ENCODE measurements at places on chromosomes 13 and 19.
A peak's percentile ranks its signal among the peaks of the same experiment; 100 is the strongest.

DNA sequence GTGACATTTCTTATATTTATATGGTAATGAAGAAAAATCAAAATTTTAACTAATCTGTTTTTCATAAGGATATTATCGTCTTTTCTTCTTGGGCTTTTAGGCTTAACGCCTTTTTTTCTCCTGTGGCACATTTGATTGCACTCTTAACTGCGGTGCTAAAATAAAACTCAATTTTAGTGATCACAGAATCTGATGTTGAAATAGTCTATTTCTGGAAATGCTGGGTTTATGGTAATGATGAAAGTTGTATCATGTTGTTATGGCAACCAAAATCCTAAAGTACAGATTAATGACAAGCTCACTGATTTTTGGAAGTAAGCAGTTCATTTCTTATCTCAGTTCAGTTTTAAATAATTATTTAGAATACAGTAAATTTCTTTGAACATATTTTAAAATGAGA, 85.3 kb downstream of the COG6 start:
- no peak for DNase-seq

- DNase-seq = no peak
Observed at GRCh38 chr19:45094137-45094536, 1.2 kb downstream of the PPP1R37 start.

DNA sequence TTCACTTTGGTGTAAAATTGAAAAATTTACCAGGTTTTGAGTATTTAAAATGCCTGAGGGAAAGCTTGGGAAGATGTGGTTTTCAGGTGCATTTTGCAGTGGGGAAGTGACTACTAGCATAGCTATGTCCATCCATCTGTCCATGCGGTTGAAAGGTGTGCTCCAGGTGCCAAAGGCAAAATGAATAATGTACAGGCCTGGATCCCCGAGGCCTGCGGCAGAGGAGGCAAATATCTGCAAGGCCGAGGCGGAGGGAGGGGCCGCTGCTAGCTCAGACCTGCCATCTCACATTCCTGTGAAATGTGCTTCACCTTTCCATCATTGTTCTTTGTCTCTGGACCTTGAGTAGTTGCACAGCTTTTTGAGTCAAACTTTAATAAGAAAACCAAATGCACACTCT, 65.5 kb downstream of the ERCC5 start:
- DNase-seq = no peak

- no peak for DNase-seq
Observed at GRCh38 chr13:109821103-109821502, 34.7 kb upstream of the IRS2 start.

GRCh38 chr19:3125900-3126524, 9.8 kb upstream of the GNA15 start:
- no peak for DNase-seq

- no peak for DNase-seq
Observed at GRCh38 chr13:19604306-19604705, 29.2 kb upstream of the MPHOSPH8 start.

DNA sequence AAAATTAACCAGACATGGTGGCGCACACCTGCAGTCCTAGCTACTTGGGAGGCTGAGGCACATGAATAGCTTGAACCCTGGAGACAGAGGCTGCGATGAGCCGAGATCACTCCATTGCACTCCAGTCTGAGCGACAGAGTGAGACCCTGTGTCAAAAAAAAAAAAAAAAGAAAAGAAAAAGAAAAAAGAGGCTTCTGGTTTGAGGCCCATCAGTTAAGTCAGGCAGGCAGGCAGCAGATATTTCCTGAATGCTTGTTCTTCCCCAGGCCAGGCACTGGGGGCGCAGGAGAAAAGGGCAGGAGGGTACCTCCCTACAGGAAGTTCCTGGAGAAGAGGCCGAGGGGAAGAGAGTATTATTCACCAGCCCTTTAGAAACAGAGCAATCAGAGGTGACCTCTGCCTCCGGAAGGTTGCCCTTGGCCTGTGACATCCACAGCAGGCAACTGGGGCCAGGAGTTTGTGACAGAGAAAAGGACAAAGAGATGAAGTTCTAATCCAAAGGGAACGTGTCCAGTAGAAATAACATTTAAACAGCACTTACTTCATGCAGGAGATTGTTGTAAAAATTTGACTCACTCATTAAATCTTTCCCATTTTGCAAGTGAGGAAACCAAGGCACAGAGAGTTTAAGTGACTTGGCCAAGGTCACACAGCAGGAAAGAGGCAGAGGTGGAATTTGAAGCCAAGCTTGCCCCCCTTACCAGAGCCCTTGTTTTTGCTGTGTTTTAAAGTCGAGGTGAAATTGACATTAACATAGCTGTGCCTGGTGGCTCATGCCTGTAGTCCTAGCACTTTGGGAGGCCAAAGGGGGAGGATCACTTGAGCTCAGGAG, 4.3 kb upstream of the RLN3 start:
- DNase-seq = no peak

DNA sequence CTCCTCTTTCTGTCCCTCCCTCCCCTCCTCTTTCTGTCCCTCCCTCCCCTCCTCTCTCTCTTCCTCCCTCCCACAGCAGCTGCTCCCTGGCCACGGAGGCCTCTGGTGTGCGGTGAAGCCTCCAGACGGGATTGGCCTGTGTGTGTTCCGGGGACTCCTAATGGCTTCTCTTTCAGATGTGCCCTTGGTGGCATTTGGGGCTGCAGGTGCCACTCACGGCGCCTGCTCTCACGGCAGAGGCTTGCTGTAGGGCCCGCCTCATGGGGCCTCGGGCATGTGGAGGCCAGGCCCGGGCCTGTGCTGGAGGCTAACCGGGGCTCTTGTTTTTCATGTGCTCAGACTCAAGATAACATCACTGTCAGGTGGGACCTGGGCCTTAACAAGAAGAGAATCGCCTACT, 20.9 kb downstream of the UPF1 start:
- no peak for DNase-seq

- DNase-seq = no peak
Observed at GRCh38 chr19:53088091-53088490, 15.1 kb downstream of the ZNF160 start.

DNA sequence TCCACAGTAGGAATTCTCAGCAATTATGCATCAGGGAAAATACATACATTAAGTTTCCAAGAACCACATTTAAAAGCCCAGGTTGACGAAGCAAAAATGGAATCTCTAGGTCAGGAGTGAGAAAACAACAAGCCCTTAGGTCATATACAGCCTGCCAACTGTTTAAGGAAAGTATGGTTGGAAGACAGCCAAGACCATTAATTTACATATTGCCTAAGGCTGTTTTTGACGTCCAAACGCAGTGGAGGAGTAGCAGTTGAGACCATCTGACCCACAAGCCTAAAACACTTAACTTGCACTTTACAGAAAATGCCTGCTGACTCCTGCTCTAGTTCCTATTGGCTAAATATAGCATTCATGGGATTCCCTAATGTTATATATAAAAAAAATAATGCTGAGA, 299.0 kb downstream of the ITGBL1 start:
- peak; percentile 11 for DNase-seq

DNA sequence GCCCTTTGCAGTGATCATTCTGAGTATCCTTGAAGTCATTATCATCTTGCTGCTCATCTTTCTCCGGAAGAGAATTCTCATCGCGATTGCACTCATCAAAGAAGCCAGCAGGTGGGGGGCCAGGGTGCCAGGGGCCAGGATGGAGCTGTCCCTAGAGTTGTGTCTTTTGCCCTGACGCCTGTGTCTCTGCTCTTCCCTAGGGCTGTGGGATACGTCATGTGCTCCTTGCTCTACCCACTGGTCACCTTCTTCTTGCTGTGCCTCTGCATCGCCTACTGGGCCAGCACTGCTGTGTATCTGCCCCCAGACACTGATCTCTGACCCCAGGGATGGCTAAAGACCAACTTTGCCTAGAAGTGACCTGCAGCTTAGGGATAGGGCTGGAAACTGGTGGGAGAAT, 9.6 kb downstream of the SLC44A2 start:
- no peak for DNase-seq

- DNase-seq = no peak
Observed at GRCh38 chr19:30630289-30631032, 258.3 kb downstream of the ZNF536 start.

DNA sequence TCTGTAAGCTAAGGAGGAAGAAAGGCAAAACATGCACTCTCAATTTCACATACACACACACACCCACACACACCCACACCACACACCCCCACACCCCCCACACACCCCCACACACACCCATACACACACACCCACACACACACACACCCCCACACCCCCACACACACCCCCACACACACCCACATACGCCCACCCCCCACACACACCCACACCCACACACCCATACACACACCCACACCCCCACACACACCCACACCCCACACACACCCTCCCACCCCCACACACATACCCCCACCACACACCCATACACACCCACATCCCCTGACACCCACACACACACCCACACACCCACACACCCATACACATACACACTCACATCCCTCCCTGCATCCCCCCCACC, 276.1 kb downstream of the ABCC4 start:
- no peak for DNase-seq

DNA sequence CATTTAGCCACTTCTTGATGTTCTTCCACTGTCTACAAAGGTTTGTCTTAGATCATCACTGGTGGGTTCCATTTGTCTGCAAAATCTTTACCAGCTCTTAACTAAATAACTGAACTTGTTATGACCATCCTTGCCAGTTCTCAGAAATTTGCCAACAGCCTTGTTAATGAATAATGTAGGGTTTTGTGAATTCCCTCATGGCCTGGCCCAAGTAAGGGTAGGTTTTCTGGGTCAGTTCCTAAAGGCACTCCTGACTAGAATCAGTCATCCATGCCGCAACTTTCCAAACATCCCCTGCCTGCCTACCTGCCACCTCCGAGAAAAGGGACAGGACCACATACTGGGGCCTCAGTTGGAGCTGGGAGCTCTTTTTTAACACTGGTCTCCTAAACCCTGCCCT, 4.0 kb downstream of the COL4A1 start:
- no peak for DNase-seq

- DNase-seq = no peak
Observed at GRCh38 chr13:54852831-54853230, 1824.2 kb downstream of the OLFM4 start.

DNA sequence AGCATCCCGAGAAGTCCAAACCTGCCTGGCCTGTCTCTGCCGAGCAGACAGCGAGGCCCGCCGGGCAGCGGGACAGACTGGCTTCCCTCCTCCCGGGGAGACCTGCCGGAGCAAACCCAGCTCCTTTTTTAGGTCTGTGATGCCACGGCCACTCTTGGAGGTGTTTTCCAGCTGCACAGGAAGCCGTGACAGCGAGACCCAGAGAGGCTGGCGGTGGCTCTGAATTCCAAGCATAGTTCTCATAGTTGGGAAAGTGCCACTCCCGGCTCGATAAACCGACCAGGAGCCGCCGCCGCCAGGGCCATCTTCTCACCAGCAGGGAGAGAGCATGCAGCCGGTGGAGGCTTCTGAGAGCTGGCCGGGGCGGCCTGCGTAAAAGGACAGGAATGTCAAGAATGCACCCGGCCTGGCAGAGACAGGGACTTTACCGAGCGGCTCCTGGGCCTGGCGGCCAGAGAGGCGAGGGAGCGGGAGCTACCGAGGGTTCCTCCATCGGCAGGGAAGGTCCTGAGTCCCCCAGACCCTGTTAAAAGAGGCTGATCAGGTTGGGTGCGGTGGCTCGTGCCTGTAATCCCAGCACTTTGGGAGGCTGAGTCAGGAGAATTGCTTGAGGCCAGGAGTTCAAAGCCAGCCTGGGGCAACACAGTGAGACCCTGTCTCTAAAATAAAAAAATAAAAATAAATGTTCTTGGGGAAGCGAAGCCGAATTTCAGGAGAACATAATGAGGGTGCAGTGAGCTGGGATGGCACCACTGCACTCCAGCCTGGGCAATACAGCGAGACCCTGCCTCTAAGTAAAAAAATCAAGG, 64.9 kb downstream of the GADD45B start:
- peak; percentile 91 for DNase-seq

DNA sequence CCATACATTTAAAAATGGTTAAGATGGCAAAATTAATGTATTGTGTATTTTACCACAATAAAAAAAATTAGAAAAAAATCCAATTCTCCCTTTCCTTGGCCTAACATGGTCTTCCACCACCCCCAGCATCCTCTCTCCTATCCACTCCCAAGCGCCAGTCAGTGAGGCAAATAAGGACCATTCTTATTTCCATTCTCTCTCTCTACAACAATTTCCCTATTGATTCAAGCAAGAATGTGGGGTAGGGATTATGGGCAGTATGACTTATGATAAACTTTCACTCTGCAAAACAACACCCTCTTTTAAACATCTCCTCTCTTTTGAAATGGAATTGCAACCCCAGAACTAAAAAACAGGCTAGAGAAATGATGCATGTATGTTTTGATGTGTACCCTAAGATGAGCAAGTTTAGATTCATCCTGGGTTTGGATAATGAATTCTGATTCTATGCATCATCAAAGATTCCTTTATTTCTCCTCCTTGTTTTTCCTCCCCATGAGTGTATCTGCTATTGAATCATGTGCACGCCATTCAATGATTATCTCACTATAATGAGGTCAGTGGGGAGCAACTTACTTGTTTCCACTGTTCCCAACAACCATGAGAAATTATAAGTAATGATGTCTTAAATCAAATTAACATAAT, 3.5 kb downstream of the STARD13 start:
- DNase-seq = no peak

DNA sequence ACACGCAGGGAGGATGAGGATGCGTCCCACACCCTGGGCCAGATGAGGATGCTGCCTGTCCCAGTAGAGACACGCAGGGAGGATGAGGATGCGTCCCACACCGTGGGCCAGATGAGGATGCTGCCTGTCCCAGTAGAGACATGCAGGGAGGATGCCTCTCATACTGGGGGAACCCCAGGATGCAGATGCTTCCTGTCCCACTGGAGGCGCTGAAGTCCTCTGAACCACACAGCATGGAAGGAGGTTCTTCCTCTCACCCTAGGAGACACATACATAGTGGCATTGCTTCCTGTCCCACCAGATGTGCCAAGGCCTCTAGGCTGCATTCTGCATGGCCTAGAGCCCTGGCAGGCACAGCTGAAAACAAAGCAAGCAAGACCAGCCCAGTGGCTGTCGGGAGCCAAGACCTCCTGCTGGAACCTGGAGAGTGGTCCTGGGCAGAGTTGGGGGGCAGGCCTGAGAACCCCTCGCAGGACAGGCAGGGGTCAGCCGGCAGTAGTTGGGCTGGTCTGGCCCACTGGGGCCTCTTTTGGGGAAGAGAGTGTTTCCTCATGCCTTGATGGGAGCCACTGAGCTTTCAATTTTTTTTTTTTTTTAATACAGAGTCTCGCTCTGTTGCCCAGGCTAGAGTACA, 4.3 kb downstream of the HPN start:
- DNase-seq = no peak

GRCh38 chr19:19151418-19151817, 13.1 kb upstream of the TMEM161A start:
- no peak for DNase-seq

GRCh38 chr19:15551293-15552004, 43.1 kb downstream of the CYP4F22 start:
- no peak for DNase-seq

- no peak for DNase-seq
Observed at GRCh38 chr19:12913011-12913561, 6.0 kb downstream of the SYCE2 start.

- DNase-seq = no peak
Observed at GRCh38 chr13:98349731-98350305, 172.7 kb upstream of the RNF113B start.
